ENCODE measurements at places on chromosomes 16 and 17. TPM values are rescaled to one million over a fixed set of nuclear protein-coding genes. Genes with fewer than 3 reads are reported as not detected.

SCN4A gene
- 0.22 TPM for total RNA-seq

CHRNE gene
- 0.43 TPM for total RNA-seq

- H3K27me3 ChIP-seq = no peaks in the 10 kb centered on the region
- DNase-seq = peak; percentile 16
- H3K4me3 ChIP-seq = no peak overlapping the region
- H3K27ac ChIP-seq = no peak overlapping the region
Observed at GRCh38 chr17:47978324-47978723, 7.4 kb downstream of the CDK5RAP3 start.

GRCh38 chr16:3042376-3042775 lies 4.0 kb upstream of the MMP25 start:
- H3K4me3 ChIP-seq = no peak overlapping the region
- H3K27me3 ChIP-seq = peaks cover 32% of the 10 kb centered on the region
- no peak for DNase-seq
- no peak overlapping the region for H3K27ac ChIP-seq
- peaks cover 8% of the 10 kb centered on the region for H3K4me1 ChIP-seq
- H3K36me3 ChIP-seq = no peaks in the 10 kb centered on the region

BICDL2 gene
- total RNA-seq = not detected

DNA sequence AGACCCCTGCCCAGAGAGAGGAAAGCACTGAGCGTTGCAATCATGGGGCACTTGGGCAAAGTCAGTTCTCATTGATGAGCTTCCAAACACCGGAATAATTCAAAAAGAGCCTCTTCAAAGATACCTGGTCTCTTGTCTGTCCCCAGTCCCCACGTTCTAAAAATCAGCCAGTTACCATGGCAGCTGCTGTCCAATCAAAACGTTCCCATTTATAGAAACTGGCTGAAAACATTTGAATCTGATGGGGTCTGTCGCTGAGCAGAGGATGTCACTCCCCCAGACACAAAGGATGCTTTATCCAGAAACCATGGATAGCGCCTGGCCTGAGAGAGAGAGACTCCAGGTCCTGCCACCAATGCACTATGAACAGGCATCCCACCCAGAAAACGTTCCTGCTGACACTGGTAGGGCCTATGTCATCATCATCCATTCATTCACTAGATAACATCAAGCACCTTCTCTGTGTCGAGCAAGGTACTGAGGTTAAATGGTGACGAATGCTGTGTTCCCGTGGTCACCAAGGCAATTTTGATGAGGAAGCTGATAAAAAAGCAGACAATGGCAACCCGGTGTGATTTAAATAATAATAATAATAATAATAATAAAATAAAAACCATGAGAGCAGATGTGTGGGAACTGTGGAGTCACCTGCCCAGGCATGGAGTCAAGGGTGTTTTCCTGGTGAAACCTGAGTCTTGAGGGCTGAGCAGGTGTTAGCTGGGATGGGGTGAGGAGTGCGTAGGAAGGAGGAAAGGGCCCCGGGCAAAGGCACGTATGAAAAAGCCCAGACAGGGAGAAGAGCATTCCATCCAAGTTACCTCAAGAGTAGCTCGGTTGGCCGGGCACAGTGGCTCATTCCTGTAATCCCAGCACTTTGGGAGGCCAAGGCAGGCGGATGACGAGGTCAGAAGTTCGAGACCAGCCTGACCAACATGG lies 19.0 kb upstream of the CALB2 start:
- H3K27ac ChIP-seq = no peak overlapping the region
- H3K4me3 ChIP-seq = no peak overlapping the region
- DNase-seq = no peak
- H3K27me3 ChIP-seq = no peaks in the 10 kb centered on the region

GRCh38 chr17:38536661-38537060 lies 69.1 kb downstream of the SRCIN1 start:
- no peak overlapping the region for H3K27ac ChIP-seq
- H3K4me3 ChIP-seq = no peak overlapping the region
- H3K36me3 ChIP-seq = no peaks in the 10 kb centered on the region
- no peak for DNase-seq
- no peaks in the 10 kb centered on the region for H3K4me1 ChIP-seq
- peaks cover 20% of the 10 kb centered on the region for H3K27me3 ChIP-seq

ZNF287 gene
- 8.7 TPM for total RNA-seq

DNA sequence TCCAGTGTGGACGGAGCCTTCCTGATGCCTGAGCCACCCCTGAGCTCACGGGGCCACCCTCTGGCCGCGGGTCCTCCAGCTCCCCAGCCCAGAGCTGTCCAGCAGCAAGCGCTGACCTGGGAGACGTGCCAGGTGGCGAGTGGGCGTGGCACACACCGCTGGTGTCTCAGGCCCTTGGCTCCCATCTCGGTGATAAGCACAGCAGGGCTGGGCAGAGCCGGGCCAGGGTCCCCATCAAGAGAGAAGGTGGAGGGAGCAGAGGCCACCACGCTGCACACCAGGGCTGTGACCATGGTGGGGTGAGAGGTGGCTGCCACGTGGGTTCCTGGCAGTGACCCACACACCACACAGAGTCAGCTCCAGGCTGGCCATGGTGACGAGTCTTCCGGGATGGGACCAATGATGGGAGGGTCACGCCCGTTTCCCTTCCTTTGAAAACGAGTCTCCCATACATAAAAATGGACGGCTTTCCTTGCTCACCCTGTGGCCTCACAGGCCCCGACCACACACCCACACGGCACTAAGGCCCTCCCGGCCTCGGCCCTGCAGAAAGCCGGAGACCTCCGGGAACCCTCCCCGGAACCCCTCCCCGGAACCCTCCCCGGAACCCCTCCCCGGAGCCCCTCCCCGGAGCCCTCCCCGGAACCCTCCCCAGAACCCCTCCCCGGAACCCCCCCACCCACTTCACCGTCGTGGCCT lies 16.8 kb downstream of the UTS2R start:
- H3K36me3 ChIP-seq = no peaks in the 10 kb centered on the region
- no peak overlapping the region for H3K27ac ChIP-seq
- peak; percentile 7 for DNase-seq
- peaks cover 7% of the 10 kb centered on the region for H3K27me3 ChIP-seq
- H3K4me1 ChIP-seq = no peaks in the 10 kb centered on the region
- no peak overlapping the region for H3K4me3 ChIP-seq

C16orf74 gene
- 2.6 TPM for total RNA-seq

DNA sequence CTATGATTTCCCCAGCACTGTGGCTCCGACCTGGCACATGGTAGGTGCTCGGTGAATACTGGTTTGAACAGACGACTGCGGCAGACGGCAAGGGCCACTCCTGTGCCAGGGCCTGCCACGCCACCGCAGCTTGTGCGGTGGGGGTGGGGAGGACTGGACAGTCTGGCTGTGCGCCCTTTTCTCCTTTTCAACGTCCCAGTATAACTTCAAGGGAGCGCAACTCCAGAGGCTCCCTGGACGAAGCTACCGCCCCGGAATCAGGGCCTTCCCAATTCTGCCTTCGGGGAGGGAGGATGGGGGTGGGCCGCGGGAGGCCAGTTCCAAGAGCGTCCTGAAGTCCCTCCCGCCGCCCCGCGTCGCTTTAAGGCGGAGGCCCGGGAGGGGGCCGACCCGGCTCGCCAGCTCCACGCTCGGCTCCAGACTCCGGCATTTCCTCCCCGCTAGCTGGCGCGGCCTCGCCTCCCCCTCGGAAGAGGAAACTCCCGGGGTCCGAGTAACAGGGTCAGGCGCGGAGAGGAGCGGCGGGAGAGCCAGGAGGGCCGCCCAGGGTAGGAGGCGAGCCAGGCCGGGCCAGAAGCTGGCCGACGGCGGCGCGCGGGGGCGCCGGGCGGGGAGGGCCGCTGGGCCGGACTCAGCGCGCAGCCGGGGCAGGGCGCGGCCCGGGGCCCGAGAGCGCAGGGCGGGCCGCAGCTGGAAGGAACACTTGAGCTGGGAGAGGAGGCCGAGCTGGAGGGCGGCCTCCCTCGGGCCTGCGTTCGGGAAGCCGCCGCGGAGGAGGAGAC lies at the start of gene ITPRIPL2:
TSS of gene ITPRIPL2 (plus strand) at position 388 of the 782 bp plus-strand sequence. CDS start 498 bp downstream, outside the sequence.
- peak within 1 kb of the TSS; percentile 80 for H3K27ac ChIP-seq
- no peaks in the 10 kb centered on the region for H3K36me3 ChIP-seq
- no peaks in the 10 kb centered on the region for H3K27me3 ChIP-seq
- peak; percentile 80 for DNase-seq
- H3K4me3 ChIP-seq = peak within 1 kb of the TSS; percentile 66
- H3K4me1 ChIP-seq = peaks cover 38% of the 10 kb centered on the region

- no peak overlapping the region for H3K4me3 ChIP-seq
- H3K27me3 ChIP-seq = no peaks in the 10 kb centered on the region
- H3K36me3 ChIP-seq = no peaks in the 10 kb centered on the region
- H3K4me1 ChIP-seq = peaks cover 4% of the 10 kb centered on the region
Observed at GRCh38 chr16:17397499-17397891, 73.3 kb downstream of the XYLT1 start.

TBC1D3I gene
- total RNA-seq = 0.11 TPM

TBC1D24 gene
- 12.8 TPM for total RNA-seq

DNA sequence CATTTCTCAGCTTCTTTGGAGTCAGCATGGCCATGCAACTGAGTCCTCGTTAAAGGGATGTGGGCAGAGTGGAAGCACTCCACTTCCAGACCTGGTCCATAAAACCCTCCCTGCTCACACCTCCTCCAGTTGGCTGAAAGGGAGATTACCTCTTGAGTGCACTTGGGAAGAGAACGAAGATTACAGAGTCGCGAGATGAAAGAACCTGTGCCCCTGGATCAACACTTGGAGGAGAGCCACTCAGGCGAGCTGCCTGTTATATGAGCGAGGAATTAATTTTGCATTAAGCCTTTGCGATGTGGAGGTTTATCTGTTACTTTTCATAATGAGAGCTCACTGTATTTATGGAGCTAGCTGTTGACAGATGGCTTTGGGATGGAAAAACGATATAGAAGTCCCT lies 147.9 kb downstream of the MAF start:
- no peak for DNase-seq
- no peak overlapping the region for H3K4me3 ChIP-seq
- H3K27me3 ChIP-seq = no peaks in the 10 kb centered on the region
- H3K27ac ChIP-seq = no peak overlapping the region

ELP5 gene
- 25.4 TPM for total RNA-seq

CLEC18A gene
- total RNA-seq = 3.4 TPM

PITPNM3 gene
- total RNA-seq = 1.3 TPM

FAM83G gene
- 10.6 TPM for total RNA-seq

SLFN11 gene
- total RNA-seq = 0.25 TPM

MED9 gene
- total RNA-seq = 9.4 TPM

DNA sequence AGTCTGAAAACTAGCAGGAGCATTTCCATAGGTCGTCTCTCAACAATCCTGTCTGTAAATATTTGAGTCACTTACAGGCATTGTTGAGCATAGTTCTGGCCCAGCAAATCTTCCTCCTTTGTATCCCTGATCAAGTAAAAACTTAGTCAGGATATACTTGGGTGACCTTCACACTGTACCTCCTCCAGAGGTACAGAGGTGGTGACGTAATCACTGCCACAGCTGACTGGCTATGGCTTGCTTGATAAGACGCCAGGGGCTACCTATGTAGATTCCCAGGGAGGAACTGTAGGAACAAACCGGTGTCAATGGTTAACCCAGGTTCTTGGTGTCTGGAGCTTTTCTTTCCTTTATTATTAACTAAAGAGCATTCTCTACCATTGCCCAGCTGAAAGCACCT lies at the start of gene KCNJ16:
TSS of gene KCNJ16 (plus strand) at position 270 of the 400 bp plus-strand sequence. CDS start 56,863 bp downstream, outside the sequence.
- H3K27me3 ChIP-seq = no peaks in the 10 kb centered on the region
- H3K27ac ChIP-seq = no peak within 1 kb of the TSS
- DNase-seq = no peak
- H3K4me3 ChIP-seq = no peak within 1 kb of the TSS
- no peaks in the 10 kb centered on the region for H3K36me3 ChIP-seq

- H3K4me1 ChIP-seq = no peaks in the 10 kb centered on the region
- no peaks in the 10 kb centered on the region for H3K27me3 ChIP-seq
- H3K36me3 ChIP-seq = no peaks in the 10 kb centered on the region
- no peak overlapping the region for H3K27ac ChIP-seq
- no peak overlapping the region for H3K4me3 ChIP-seq
Observed at GRCh38 chr16:2656985-2657384, 25.3 kb upstream of the KCTD5 start.

DNA sequence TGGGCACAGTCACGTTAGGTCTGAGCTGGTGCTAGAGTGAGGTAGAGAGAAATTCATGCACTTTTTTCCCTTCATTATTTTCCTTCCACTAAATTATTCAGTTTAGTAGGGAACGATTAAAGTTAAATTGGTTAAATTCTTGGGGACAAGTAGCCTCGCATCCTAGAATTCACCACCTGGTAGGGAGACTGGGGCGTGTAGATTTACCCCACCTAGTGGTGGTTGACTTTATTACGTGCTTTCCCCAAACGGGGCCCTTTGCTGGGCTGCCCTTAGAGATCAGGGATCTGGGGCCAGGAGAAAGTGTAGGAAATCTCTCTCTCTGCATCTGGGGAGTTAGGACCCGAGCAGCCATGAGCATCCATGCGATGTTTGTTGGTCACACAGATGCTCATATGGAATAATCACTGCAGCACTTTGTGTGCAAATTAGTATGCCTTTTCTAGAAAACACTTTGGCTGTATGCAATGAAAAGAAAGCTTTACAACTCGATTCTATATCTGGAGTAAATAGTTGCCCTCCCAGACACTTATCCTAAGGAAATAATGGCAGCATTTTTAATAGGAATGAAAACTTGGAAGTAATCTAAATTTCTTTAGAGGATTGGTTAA lies 107.0 kb downstream of the PLCG2 start:
- H3K27ac ChIP-seq = no peak overlapping the region
- H3K36me3 ChIP-seq = no peaks in the 10 kb centered on the region
- no peaks in the 10 kb centered on the region for H3K27me3 ChIP-seq
- H3K4me3 ChIP-seq = no peak overlapping the region
- H3K4me1 ChIP-seq = no peaks in the 10 kb centered on the region

DNA sequence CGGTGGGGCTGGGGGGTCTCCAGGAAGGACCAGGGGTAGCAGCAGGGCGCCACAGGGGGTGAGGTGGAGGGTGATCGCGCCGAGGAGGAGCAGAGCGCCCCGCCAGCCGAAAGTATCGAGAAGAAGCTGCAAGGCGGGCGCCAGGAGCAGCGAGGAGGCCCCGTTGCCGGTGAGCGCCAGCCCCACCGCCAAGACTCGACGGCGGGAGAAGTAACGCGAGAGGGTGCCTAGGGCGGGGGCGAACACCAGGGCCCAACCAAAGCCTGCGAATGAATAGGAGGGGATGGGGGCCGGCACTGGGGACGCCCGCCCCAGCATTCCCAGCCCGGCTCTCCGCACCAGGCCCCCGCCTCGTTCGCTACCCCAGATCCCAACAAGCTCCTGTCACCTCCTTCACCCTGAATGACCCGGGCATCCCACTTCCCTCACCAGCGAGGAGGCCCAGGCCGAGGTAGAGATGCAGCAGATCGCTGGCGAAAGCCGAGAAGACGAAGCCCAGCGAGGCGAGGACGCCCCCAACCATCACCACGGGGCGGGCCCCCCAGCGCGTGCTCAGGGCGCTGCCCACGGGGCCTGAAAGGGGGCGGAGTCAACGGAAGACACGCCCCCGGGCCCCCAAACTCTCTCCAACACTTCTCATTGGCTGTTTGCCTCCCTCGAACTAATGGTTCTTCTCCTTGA lies 1.3 kb downstream of the SLC16A11 start:
- H3K4me1 ChIP-seq = peaks cover 20% of the 10 kb centered on the region
- no peaks in the 10 kb centered on the region for H3K36me3 ChIP-seq
- no peak overlapping the region for H3K4me3 ChIP-seq

Data from astrocyte (in vitro differentiated cells and primary cell).